ENCODE measurements at places on chromosomes 2 and 18. TPM values are rescaled to one million over a fixed set of nuclear protein-coding genes. Genes with fewer than 3 reads are reported as not detected.

DNA sequence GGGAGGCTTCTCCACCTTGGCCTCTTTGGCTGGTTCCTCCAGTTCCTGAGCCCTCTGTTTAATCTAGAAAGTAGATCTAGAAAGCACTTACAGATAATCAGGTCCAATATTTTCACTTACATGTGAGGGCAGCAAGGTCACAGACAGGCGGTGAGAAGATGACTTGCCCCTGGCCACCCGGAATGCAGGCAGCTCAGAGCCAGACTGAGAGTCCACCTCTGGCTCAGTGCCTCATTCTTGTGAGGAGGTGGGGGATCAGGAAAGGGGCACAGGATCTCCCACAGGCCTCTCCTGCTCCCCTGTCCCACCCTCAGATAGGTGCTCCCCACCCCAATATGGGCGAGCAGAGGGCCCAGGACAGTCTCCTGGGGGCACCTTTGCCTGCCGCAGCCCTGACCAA lies 5.8 kb downstream of the WNT6 start:
- DNase-seq = no peak

DNA sequence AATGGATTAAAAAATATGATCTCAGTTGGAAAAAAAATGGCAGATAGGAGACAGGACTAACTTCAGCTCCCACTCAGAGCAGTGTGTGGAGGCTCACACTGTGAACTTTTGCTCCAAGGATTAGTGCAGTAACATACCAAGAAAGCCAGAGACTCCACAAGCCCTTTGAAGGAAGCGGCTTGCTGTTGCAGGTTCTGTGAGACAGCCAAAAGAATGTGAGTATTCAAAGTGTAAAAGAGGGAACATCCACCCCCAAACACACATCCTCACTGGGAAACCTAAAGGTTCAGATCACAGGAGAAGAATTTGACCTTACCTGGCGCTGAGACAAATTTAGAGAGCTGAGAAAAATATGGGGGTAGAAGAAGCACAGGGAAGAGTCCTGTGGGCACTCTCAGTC lies 77.5 kb downstream of the FAM171B start:
- no peak for DNase-seq

DNA sequence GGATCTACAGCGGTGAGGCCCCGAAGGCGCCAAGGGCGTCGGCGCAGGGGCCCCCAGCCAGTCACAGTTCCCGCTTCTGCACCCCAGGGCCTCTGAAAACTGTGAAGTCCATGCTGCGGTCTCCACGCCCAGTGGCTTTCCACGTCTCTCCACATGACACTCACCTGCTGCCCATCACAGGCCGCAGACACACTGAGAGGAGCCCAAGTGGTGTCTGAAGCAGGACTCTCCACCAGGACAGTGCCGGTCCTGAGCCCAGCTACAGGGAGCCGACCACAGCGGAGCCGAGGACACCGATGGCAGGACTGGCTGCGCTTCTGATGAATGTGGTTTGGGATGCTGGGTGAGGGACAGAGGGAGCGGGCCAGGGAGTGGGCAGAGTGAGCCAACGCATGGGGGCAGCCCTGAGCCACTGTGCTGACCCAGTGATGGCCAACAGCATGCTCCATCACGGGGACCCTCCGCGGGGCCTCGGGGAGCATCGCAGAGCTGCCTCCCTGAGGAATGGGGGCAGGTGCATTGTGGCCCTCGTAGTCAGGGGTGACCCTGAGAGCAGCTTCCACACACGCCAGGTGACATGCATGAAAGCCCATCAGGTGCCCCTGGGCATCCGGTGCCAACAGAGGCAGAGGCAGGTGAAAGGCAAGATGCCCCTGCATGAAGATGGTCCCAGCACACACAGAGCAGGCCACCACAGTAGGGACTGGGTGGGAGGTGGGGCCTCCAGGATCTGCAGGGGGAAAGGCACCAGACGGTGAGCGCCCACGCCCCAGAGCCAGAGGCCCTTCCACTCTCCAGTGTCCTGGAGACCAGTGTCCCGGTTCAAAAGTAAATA lies 116.6 kb downstream of the HDAC4 start:
- no peak for DNase-seq

The FBXO41 gene
- polyA plus RNA-seq = 3.5 TPM

DNA sequence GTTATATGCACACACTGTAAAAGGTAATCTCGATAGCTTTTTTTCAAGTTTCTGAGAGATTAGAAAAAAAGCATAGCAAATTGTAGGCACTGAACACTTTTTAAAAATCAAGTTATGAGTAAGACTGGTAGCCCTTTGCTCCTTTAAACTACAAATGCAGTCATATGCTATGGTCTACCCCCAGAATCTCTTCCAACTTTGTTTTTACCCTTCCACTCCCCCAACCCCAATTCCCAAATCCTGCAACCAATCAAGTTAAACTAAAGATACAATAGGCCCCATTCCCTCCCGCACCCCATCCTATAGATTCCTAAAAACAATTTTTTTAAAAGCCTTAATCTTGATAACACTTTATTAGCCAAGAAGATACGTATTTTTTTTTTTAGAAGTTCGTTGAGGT lies 752 bp upstream of the BAZ2B start:
- no peak for DNase-seq

The ANKRD62 gene
- polyA plus RNA-seq = 0.08 TPM

GRCh38 chr18:69951182-69951581 lies 3.5 kb upstream of the CD226 start:
- no peak for DNase-seq

- DNase-seq = no peak
These were observed 37.6 kb upstream of the RIOK3 start for GRCh38 chr18:23415515-23415914.

The SLC25A12 gene
- 23.4 TPM for polyA plus RNA-seq

DNA sequence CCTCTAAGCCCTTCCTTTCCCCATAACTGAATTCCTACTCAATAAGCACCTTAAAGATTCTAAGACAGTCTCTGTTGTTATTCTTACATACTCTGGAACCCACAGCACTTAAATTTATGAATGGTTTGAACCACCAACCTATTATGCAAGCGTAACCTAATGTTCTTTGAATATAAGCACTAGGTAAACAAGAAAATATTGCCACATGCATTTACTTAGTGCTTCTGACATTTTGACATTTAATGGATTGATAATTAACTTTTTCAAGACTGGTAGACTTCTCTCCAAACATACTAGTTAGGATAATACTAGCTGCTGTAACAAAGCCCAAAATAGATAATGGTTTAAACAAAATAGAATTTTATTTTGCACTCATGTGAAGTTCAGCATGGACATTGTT lies 164.8 kb downstream of the ARHGAP15 start:
- no peak for DNase-seq

DNA sequence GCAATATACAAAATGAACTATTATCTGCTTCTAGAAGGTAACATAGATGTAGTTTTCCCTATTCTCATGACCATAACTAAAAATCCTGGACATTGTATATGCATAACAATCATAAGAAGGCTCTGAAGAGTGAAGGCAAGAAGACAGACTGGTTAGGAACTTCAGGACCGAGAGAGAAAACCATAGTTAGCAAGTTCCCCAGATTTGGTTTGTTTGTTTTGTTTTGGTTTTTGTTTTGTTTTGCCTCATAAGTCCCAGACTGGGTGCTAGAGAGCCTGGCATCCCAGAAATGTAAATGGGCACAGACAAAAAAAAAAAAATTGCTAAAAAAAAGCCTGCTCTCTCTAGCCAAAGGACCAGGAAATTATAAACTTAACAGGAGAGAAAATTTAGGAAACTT lies 192.2 kb upstream of the FBXO11 start:
- no peak for DNase-seq

DNA sequence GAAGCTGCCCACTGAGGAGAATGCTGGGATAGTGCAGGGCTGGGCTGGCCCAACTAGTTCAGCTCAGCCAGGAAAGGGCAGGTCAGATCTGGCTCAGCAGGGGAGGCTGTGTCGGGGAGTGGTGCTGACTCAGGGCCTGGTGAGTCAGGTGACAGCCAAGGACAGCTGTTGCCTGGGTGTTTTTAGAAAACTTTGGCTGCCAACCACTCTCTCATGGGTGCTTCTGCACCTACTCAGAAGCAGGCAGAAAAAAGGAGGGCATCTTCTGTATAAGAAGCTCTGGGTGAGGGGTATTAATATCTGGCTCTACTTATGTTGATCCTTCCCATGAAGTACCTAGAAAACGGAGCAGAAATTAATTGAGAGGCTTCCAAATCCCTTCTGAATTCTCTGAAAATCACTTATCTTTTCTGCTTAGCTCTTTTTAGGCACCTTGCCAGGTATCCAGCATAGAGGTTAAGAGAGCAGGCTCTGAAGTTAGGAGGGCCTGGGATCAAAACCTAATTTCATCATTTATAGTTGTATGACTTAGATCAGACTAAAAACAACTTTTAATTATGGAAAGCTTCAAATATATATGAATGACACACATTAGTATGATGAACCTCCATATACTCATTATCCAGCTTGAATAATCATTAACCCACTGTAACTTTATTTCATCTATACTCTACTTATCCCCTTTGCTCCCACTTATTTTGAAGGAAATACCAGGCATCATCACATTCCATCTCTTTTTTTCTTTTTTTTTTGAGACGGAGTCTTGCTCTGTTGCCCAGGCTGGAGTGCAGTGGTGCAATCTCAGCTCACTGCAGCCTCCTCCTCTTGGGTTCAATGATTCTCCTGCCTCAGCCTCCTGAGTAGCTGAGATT lies 15.5 kb upstream of the RAB10 start:
- no peak for DNase-seq

GRCh38 chr2:234158812-234159211 lies 108.3 kb downstream of the SPP2 start:
- DNase-seq = no peak

- DNase-seq = no peak
These were observed 47.4 kb upstream of the SIX3 start for GRCh38 chr2:44894058-44894457.

- no peak for DNase-seq
These were observed 68.1 kb upstream of the SULT1C3 start for GRCh38 chr2:108171657-108172056.

GRCh38 chr18:22347606-22348511 lies 69.9 kb downstream of the CTAGE1 start:
- DNase-seq = no peak

DNA sequence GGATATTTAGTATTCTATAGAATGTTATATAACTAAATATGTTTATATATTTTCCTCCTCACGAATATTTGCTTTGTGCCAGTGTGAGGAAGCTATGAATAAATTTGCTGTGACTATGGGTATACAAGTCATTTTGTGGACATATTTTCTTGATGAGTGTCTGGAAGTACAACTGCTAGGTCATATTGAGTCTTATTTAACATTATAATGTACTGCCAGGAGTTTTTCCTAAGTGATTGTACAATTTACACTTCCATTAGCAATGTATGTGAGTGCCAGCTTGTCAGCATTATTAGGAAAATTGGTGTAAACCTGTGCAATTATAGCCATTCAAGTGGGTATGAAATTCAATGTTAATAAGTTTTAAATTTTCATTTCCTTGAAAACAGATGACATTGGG lies 1328.9 kb upstream of the TMEFF2 start:
- DNase-seq = no peak

DNA sequence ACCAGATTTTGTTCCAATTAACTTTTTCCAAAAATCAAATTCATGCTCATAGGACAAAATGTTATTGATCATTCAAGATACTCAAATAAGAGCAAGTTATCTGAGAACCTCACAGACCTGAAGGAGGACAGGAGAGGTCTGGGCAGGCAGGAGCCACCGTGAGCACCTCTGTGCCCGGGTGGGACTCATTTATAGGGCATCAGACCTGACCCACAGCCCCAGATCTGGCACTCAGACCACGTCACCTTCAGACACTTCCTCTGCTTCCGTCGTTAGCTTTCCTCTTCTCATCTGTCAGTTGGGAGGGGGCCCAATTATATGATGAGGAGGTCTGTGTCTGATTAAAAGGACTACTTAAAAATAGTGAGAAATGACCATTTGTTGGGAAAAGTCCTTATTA lies 169.4 kb downstream of the EIPR1 start:
- no peak for DNase-seq

The KLHL30 gene
- polyA plus RNA-seq = 0.41 TPM

The SNRNP27 gene
- polyA plus RNA-seq = 67.6 TPM

DNA sequence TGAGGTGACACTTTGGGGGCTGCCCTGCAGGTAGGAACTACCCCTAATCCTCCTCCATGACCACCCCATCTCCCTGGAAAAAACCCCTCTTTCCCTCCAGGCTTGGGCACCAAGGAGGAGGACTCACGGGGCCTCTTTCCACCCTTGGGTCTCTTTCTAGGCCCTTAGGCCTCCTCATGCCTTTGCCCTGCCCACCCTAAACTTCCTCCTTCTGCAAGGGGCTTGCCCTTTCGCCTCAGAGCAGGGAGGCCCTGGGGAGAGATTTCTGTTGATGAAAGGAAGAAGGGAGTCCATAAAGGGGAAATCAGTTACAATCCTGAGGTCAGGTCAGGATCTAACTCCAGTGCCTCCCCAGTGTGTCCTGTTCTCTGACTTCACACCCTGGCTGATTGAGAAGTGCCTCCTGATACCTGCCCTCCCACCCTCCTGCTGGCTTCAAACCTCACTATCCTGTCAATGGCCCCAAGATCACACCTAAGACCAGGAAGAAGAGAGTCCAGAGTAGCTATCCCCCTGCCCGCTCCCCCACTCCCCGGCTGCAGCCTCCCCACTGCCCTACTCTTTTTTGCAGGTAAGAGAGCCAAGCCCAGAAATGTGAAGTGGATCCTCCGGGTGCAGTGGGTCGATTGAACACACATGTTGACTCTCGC lies 16.7 kb upstream of the TNS1 start:
- no peak for DNase-seq

DNA sequence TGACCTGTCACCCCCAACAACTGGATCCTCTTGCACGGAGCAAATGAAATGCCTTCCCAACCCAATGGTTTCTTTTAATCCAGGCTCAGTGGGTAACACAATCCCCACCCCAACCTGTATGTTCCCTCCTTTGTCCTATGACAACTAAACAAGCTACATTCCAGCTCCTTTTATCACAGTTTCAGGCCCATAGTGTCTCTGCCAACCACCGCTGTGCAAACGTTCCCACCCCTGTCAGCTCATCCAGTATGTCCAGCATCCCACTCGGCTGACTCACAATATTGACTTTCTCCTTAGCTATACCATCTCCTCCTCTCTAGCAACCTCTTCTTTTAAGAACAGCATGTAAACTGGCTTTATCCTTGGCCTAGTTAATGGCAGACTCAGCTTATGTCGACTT lies 117.9 kb upstream of the PPP1CB start:
- DNase-seq = no peak

The FAM168B gene
- 128 TPM for polyA plus RNA-seq

DNA sequence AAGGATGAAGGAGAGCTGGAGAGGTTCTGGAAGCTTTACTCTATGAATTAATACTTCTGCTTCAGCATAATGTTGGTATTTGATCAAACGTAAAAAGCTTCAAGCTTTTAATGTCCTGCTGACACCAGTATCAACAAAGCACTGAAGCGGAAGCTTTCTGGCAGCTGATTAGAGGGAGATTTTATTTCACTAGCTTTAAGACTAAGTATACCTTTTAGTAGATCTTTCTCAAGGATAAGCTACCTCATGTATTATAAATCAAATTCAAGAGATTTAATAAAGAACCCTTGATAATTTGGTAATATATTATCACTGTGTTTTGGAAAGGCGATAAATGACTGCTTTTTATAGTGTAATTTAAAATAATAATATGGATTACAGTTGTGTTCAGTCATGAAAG lies 128.0 kb upstream of the CD302 start:
- no peak for DNase-seq

Measured in left renal cortex interstitium (tissue), 4 donors.